ENCODE measurements at places on chromosomes 2 and 18.

GRCh38 chr18:1797235-1797634 is 774.1 kb downstream of the METTL4 start:
- no peak for DNase-seq

GRCh38 chr18:24168496-24168895 is 29.6 kb downstream of the CABYR start:
- DNase-seq: no peak

- DNase-seq: no peak
Observed at GRCh38 chr18:72360634-72361033, 183.5 kb downstream of the CBLN2 start.

DNA sequence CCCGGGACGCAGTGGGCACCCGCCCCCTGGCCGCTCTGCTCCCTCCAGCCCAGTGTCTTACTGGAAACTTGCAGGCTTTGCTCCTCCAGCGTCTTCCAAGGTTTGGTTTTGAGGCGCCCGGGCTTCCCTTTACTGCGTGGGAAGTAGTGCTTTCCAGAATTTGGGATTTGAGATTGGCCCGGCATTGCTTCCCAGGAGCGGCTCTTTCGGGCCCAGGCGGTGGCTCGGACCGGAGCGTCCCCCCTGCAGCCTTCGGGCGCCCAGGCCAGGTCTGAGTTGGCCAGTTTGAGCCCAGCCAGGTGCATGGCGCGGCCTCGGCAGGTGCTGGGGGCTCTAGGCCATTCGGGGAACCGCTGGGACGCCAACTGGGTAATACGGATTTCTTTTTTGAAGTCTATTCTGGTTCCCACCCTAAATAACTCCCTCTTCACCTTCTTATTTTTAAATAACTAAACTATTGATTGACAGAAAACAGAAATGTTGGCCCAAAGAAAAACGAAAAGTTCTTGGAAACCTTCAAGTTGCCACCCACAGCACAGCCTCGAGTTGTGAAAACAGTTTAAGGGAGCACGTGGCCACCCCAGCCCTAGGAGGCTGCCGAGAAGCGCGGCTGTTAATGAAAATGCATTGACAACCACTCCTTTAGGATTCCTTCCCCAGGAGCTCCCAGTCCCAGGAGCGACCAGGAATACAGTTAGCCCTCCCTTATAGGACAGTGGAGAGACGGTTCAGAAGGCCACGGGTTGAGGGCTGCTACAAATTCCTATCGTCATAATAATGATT is 766 bp downstream of the SNTG2 start:
- DNase-seq: no peak

GRCh38 chr2:33616873-33617272 is 17.8 kb upstream of the FAM98A start:
- DNase-seq: peak; percentile 35

DNA sequence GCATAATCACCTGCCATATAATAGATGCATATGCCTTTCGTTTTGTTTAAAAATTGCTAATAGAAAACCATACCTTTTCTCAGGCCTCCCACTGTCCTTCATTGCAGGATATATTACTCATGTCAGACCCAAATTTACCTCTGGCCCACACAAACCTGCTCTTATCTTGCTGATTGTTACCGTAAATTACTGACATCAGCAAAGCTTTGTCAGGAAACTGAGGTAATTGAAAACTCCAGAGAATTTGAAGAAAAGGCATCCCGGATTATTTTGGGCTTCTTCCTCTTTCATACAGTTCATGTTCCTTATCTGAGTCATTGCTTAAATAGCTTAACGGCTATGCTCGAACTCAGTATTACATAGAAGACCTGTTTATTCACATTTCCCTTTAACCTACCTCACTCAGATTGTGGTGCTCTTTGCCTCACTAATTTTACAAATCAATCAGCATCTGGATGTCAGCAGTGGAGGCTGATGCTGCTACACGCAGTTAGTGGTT is 145.7 kb downstream of the ZEB2 start:
- DNase-seq: no peak

GRCh38 chr2:192465141-192465540 is 270.4 kb upstream of the TMEFF2 start:
- DNase-seq: no peak

- DNase-seq: no peak
Observed at GRCh38 chr2:48439102-48439501, 90.9 kb upstream of the STON1 start.

GRCh38 chr2:15750822-15751329 is 159.2 kb downstream of the DDX1 start:
- no peak for DNase-seq

DNA sequence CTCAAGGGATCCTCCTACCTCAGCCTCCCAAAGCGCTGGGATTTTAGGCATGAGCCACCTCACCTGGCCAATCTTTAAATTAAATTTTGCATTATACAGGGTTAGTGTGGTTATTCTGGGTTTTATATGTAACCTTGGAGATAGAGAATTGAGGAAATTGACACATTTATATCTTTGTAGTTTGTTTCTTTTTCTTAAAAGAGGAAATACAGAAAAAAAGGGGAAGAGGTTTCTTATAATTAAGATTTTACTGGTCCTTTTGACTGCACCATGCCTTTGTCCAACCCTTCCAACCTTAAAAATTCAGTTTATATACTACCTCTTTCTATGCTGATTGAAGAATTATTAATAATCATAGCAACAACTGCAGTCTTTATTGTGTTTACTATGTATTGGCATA is 210.1 kb upstream of the STON1 start:
- no peak for DNase-seq
